NCI-H187 (cell line): ENCODE measurements at places on chromosomes 3 and 15.

- DNase-seq: no peak
Observed at GRCh38 chr3:172717493-172718088, 6.7 kb upstream of the NCEH1 start.

DNA sequence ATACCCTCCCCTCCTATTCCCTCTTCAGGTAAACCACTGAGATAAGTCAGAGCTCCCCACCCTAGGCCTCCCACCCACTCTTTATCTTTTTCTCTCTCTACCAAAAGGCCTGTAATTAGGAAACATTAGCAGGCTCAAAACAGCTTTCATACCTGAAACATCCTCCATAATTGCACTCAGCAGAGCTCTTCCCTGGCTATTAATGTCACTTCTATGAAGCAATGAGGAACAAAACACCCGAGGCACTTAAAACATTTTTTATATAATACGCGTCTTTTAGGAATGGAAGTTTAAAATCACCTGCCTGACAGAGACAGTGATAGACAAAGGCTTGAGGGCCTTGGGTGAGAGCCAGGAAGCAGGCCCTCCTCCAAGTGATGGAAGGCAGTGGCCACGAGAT, 138.9 kb downstream of the EPHB1 start:
- DNase-seq: no peak

DNA sequence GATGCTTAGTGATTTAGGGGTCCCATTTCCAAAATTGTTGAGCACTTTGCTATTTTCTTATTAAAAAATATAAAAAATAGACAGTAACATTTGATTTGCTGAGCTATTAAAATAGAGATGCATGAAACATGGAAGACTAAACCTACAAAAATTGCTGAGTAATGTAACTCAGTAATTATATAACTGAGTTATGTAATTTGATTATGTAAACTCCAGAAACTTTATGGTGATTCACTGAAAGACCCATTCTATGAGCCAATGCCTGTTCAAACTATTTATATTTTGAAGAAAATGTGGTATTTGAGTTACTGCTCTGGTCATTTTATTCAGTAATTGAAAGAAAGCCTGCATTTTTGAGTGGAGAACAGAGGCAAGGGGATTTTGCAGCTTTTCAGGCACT, 1221.5 kb upstream of the ALCAM start:
- no peak for DNase-seq

GRCh38 chr3:64687781-64688604, at the start of gene ADAMTS9:
TSS of gene ADAMTS9 (minus strand) at chr3:64688000. CDS start at chr3:64687657, 343 bp downstream.
- DNase-seq: no peak

DNA sequence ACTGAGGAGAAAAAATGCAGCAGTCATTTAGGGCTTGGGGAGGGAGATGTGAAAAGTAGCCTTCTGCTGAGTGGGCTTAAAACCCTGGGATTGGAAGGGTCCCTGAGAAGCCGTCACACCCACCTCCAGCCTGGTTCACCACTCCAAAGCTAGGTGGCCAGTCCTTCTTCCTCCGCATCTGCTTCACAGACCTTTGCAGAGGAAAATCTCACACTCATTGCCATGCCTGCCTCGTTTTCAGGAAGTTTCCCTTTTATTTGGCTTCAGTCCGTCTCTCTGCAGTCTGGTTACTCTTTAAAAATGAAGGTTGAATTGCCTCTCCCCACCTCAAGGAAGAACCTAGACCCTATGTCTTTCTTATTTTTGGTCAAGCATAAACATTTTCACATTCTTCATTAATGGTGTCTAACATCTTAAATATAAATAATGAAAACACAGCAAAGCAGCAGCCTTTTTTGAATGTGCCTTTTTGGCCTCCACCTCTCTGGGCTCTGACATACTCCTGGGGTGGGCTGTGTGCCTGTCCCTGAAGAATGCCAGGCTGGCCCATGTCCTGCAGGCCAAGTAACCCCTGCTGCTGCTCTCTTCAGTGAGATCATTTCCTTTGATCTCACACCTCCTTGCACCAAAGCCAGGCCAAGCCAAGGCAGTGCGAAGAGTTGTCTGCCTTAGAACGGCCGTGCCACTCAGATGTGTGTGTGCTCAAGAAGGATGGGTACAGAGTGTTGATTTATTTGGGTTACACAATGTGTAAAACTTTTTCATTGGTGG, 11.0 kb downstream of the MRAS start:
- no peak for DNase-seq
